ENCODE measurements at places on chromosomes 1 and 21.

- no peak for ATAC-seq
These were observed 7.5 kb downstream of the PKNOX1 start for GRCh38 chr21:42981862-42982261.

DNA sequence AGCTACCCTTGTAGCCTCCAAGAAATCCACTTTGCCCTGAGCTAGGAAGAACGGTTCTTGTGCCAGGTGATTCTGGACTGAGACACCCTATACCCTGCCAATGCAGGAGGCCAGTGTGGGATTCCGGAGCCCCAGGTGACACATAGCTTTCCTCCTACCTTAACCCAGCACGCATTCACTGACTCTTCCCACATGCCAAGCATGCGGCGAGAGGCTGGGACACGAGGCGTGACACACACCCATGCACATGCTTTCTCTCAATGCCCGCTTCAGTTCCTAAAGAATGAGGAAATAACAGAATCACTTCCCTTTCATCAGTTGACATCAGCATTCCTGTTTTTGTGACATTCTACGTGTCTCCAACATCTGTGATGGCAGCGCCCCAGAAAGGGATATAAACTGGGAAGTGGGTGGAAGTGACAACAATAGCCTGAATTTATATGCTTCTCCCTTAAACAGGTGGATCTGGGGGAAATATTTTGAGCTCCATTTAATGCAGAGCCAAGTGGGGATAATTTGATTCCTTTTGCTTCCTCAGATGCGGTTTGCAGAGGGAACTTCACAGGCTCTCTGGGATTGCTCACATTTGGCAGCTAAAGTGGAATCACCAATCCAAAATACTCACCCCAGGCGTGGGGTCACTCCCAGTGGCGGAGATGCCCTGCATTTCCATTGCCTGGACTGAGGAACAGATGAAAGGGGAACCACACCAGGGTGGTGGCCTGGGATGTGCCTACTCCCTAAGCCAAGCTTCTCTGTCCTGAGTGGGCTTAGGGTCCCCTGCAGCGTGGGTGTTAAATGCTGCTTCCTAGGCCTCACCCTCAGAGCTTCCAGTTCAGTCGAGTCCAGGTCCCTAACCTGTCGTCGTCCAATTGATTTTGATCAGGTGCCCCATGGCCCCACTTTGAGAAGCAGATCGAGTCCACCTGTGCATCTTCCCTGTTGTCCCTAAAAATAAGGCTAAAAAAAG, 445.1 kb downstream of the SIPA1L2 start:
- no peak for ATAC-seq

DNA sequence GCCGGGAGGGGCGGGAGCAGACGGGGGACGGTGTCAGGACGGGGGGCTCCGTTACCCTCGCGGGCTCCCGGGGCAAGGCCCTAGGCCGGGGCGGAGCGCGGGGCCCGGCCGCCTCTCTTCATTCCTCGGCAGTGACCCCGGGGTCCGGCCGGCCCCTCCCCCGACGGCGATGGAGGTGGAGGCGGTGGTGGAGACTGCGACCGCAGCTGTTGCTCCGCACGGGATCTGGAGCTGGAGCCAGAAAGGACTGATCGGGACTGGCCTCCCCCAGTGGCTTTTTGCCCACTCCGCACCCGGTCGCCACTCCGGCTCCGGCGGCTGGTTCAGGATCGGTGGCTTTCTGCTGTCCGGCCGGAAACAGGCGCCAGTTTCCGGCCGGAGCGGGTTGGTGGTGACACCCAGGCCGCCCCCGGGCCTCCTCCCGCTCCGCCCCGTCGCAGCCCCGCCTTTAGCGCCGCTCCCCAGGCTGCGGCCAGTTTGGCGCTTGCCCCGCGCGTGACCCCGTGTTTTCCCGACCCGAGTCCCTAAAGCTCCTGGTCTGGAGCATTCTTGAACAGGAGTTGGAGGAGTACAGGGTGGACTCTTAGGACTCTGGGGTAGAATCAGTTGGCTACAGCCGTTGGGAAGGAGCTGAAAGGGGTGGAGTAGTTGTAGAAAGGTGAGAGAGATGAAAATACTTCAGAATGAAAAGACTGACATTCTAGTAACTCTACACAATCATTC, at the start of gene OTUD7B:
OTUD7B (minus strand) TSS at position 334 of the 723 bp plus-strand sequence. CDS start 33,216 bp downstream, outside the sequence.
- peak; percentile 90 for ATAC-seq

- no peak for ATAC-seq
These were observed 57.9 kb upstream of the PTGFRN start for GRCh38 chr1:116851846-116852245.

- no peak for ATAC-seq
These were observed 140.4 kb upstream of the USP24 start for GRCh38 chr1:55355549-55355948.

GRCh38 chr1:228978484-228979324, 243.4 kb downstream of the RHOU start:
- no peak for ATAC-seq

DNA sequence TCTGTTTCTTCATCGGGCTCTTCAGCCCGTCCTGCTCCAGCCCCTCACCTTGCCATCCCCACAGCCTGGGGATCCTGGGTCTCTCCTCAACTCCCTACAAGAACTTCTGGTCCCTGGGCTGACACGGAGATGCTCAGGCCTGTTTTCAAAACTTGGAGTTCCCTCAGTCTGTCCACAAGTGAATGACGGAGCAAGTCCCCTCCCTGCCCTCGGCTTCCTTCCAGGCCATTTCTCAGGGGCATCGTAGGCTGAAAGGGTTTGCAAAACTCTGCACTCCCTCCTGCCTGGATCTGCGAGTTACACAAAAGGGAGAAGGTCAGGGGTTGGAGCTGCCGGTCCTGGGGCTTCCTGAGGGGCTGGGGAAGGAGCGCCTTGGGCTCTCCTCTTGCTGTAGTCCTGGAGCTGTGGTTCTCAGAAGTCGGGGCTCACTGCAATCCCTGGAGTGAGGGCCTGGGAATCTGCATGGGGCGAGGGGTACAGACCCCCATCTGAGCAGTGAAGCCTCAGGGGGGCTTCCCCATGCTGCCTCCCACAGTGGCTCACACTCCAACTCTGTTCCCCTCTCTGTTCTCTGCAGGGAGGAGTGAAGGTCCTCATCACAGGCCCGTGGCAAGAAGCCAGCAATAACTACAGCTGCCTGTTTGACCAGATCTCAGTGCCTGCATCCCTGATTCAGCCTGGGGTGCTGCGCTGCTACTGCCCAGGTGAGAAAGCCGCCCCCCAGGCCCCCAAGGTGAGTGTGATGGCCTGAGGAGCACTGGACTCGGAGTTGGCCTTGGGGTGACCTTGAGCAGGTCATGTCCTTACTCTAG, 100.6 kb upstream of the VAMP3 start:
- ATAC-seq, result no peak

DNA sequence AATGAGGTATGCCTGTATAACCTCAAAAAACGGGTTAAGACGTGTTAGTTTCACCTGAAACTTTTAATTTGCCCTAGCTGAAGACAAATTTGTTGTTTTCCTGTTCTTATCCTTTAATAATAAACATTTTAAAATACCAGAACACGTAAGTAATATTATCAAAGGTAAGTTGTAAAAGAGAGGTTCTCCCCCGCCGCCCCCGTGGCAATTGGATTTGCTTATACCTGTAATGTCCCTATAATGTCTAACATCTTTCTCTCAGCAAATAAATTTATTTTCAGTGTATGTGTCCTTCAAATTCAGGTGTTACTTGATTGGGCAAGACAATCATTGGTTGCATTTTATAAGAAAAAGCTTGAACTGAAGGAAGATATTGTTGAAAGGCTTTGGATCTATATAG, 5.9 kb downstream of the URB2 start:
- no peak for ATAC-seq

DNA sequence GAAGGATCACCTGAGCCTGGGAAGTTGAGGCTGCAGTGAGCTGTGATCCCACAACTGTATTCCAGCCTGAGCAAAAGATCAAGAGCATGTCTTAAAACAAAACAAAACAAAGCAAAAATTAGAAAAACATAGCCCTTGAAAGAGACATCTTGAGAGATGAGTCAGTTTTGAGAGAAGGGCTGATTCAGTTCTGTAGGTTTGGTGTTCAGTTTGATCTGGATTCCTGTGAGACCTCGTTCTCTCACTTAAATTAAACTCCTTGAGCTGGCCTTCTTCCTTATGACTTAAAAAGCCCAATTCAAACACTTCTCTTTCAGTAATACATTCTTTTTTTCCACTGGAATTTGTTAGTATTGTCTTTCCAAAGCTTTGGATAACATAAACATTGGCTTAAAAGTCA, 164.2 kb downstream of the NRIP1 start:
- ATAC-seq, result no peak

GRCh38 chr1:40257313-40257687, 736 bp upstream of the ZMPSTE24 start:
- ATAC-seq, result peak; percentile 34

GRCh38 chr21:33112151-33112550, 42.2 kb downstream of the OLIG1 start:
- ATAC-seq, result no peak

- peak; percentile 13 for ATAC-seq
These were observed 953 bp downstream of the PTPRU start for GRCh38 chr1:29237129-29237821.

All from SK-N-SH treated with all-trans-retinoic acid at 6 μM for 48 hours (cell line).